ENCODE measurements at places on chromosomes 1 and 21.

DNA sequence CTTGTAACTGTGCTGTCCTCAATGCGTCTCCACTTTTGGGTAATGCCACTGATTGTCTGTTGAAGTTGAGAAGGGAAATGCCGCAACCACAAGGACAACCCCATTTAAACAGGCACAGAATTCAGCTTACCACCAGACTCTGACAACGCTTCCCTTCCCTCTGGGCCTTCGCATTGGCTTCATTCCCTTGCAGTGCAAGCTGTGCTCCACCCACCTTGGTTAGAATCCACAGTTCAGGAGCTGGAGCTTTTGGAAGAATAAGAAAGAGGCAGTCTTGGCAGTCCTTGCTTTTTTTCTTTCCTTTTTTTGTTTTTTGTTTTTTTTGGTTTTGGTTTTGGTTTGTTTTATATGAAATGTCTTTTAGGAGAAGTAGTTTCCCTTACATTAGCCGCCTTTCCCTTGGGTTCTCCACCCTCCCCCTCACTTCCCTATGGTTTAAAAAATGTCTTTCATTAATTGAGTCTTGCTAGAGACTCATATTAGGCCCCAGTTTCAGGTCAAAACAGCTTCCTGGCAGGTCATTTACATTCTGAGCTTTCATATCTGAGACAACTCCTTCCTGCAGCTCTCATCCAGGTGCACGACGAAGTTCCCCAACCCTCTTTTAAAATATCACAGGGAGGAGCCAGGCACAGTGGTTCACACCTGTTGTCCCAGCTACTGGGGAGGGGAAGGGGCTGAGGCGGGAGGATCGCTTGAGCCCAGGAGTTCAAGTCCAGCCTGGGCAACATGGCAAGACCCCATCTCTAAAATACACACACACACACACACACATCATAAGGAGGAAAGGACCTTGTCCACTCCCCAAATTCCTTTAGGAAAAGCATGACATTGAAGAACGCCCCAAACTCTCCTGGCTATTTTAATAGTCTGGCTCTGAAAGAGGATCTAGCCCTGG is 20.7 kb upstream of the LAX1 start:
- DNase-seq = no peak

DNA sequence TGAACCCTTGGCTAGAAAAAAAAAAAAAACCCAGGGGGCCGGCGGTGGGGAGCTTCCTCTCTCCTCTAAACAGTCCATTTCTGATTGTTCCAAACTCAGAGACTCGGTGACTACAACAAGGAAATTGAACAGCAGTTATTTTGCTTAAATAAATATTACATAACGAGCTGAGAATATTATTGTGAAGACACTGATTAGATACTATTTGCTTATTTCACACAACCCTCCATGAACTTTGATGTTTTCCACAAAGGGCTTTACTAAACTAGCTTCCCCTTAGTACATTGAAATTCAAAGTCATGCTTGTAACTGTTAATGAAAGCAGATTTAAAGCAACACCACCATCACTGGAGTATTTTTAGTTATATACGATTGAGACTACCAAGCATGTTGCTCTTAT is at the start of gene CFHR5:
CFHR5 (plus strand) TSS at position 279 of the 400 bp plus-strand sequence; CDS start at position 388, 109 bp downstream.
- no peak for DNase-seq

DNA sequence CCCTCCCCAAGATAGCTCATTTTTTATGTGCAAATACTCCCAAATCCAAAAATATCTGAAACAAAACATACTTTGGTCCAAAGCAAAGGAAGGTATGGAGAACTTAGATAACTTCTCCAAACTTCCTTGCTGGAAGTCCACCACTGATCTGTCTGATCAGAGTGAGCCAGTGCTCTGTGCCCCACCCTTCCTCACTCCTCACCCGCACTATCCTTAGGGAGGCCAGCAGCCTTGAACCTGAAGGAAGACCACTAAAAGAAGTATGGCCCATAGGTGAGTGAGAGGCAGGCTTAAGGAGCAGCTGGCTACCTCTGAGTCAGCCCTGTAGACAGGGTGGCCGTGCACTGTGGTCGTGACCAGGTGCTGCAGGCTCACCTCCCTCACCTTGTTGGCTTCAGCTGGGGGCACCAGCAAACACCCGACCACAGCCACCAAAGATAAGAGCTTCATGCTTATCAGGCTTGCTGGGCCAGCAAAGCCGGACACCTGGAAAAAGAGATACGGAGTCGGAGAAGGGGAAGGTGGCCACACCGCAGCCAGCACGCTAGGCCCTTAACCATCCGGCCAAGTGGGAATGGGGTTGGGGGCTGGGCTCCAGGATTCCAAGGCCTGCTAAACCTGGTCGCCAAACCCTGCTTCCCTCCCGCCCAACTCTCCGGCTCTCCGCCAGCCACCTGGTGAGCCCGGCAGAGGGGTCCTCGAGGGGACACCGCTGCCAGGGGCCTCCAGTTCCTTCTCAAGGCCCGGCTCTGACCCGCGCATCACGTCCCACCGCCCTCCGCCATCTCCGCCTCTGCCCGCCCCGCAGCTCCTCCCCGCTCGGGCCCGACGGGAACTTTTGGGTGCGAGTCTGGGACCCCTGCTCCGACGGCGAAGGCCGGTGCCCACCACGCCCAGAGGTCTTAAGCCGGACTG is 543 bp downstream of the TMEM9 start:
- no peak for DNase-seq

- DNase-seq = no peak
These were observed 5.3 kb downstream of the KTI12 start for GRCh38 chr1:52028328-52028727.

- no peak for DNase-seq
These were observed 386.3 kb upstream of the BEND5 start for GRCh38 chr1:49163031-49163430.

DNA sequence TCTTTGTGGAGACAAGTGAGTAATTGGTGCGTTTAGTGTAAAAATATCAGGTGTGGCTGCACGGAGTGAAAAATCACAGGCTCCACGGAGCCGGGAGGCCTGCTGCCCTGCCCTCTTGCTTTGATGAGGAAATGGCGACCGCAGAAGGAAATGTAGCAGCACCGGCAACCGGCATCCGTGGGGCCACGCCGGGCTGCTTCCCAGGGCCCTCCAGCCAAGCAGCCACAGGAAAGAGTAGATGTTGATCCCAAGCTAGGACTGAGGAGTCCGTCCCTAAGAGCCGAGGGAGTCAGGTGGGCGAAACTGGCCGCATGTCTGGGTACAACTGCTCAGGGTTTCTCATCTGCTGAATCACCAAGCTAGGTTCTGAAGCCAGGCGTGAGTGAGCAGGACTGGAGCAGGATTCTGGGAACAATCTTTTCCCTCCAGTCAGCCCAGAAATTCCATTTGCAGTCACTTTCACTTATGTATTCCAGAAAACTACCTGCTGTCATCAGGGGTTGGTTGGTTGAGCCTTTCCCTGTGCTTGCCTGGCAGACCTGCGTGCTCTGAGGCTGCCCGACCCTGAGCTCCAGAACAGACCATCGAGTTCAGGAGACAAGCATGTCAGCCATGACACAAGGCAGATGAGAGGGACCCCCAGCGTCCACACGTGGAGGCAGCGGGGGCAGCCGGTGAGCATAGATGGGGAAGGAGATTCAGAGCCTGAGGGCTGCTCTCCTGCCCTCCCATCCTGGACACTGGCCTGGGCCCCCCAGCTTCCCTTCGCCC is 5.8 kb upstream of the ITGB2 start:
- no peak for DNase-seq

DNA sequence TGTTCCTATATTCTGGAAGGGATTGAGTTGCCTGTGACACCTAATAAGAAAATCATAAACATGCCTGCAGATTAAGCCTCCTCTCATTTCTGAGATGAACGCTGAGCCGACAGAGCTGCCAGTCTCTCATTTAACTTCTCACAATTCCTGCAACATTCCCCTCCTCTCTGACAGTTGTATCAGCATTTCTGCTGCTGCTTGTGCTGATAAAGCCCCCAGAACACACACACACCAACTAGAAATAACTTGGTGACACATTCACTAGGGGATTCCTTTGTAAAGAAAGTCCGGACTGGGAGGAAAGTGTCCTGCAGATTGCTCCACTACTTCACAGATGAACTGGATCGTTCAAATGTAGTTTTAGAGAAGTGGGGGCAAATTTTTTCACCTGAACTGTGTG is 437.3 kb downstream of the PLA2G4A start:
- no peak for DNase-seq

DNA sequence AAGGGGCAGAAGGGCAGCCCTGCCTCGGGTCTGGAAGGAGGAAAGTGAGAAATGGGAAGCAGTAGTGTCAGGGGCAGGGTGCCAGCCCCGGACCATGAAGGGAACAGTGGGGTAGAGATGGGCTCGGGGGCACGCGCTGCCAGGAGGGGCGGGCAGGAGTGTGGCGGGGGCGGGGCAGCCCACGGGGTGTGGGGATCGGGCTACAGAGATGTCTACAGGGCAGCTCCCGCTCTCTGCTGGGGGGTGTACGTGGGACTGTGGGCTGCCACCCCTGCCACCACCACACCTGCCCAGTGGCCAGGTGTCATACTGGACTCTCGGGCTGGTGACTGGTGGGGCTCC is 7.4 kb downstream of the ARHGEF16 start:
- no peak for DNase-seq

GRCh38 chr1:93679546-93679945 is 2.1 kb downstream of the BCAR3 start:
- DNase-seq = no peak

GRCh38 chr1:18407166-18408045 is 73.3 kb upstream of the KLHDC7A start:
- no peak for DNase-seq

DNA sequence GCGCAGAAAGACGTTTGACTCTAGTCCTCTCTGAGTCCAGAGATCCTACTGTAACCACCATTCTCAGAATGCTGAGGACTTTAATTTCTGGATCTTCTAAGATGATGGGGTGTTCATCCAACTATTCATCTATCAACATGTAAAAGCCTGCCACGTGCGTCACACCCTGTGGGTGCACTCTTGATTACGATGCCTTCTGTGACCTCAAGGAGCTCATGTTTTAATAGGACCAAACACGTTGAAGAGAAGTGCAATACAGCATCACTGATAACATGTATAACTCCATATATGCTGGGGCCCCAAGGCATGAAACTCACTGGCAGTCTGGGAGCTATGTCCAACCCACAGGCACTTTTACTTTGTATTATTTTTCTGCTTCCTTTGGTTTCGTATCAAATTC is 19.0 kb downstream of the KIAA0040 start:
- DNase-seq = no peak

GRCh38 chr1:192601143-192601542 is 25.6 kb downstream of the RGS1 start:
- no peak for DNase-seq

GRCh38 chr1:29471487-29472313 is 235.4 kb downstream of the PTPRU start:
- DNase-seq = no peak

DNA sequence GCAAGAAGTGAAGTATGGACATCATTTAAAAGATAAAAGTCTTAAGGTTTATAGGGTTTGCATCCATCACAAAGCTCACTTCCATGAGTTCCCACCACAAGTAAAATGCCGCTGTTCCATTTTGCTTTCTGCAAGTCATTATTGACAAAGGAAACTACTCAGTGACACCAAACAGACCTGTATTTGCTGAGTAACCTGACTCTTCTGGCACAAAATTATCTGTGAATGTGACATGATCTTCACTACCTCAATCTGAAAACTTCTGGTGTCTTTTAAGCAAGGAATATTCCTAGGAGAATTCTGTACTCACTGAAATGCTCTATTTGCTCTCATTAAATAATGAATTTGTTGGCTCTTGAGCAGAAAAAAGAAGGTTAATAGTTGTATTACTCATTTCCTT is 1077.4 kb upstream of the ADGRL4 start:
- no peak for DNase-seq

DNA sequence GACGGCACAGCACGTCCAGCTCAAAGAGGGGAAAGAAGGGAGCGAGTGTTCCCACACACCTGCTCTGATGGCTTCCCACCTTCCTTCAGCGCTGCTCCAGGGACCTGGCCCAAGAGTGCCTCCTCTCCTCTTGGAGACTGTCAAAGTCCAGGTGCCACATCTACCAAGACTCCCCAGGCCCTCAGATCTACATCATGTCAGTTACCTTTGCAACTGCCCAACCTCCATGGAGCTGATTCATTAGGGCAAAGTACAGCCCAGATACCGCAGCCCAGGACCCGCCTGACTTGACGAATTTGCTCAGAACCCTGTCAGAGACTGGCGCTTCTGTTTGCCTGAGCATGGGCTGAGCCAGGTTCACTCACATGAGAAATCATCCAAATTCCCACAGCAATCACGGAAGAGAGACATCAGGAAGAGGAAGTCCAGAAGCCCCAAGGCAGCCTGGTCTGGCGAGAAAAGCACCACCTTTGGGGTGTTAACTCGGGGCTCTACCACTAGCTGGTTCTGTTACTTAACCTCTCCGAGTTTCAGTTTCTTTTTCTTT is at the start of gene SEC16B:
SEC16B (minus strand) TSS at position 234 of the 547 bp plus-strand sequence. CDS start 2,077 bp downstream, outside the sequence.
- no peak for DNase-seq

GRCh38 chr1:29452463-29453230 is 216.3 kb downstream of the PTPRU start:
- no peak for DNase-seq

DNA sequence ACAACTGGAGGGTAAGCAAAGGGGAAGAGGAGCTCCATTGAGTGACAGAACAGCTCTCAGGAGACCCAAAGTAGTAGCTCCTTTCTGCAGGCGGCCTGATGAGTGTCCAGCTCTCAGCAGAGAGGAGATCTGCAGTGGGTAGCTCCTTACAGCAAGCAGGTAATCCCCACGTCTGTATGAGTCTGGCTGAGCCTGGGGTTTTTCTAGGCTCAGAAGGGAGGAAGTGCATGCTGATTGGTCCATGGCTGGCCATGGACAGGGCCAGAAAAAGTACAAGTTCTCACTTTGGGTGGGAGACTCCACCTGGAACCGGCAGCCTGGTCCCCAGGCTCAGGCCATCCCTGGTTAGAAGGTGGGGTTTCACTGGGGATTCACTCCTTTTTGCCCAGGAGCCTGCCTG is 50.9 kb upstream of the SCYL3 start:
- no peak for DNase-seq

- no peak for DNase-seq
These were observed 24.7 kb downstream of the ATP1A1 start for GRCh38 chr1:116397728-116398127.

- DNase-seq = no peak
These were observed 34.8 kb upstream of the ADARB1 start for GRCh38 chr21:45039317-45040156.

DNA sequence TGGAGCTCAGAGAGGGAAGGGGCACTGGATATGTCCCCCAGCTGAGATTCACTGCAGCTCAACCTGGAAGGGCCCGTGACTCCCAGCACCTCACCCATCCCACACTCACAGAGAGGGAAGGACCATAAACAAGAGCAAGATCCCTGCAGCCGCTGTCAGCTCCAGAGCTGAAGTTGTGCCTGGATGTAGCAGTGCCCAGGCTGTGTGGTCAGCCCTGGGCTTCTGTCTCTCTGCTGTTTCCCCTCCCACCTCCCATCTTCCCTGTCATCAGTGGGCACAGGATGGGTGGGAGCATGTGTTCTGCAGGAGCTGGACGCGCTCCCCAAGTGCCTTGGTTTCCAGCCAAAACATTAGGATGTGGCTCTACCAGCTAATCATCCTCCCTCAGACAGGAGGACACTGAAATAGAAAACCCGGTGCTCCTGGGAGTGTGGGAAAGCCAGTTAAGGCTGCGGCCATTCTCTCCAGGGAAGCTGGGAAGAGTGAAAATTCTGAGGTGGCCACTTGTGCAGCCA is 282.7 kb downstream of the NPHP4 start:
- DNase-seq = no peak

- DNase-seq = no peak
These were observed 5.2 kb upstream of the PIK3C2B start for GRCh38 chr1:204499511-204500468.

- DNase-seq = peak; percentile 55
These were observed 26.2 kb upstream of the SPATA6 start for GRCh38 chr1:48498096-48498791.
